Inflammatory macrophage (primary cell): ENCODE measurements at places on chromosomes 5 and 9.

GRCh38 chr5:122954719-122955118, 81.8 kb downstream of the PPIC start:
- no peak for DNase-seq

DNA sequence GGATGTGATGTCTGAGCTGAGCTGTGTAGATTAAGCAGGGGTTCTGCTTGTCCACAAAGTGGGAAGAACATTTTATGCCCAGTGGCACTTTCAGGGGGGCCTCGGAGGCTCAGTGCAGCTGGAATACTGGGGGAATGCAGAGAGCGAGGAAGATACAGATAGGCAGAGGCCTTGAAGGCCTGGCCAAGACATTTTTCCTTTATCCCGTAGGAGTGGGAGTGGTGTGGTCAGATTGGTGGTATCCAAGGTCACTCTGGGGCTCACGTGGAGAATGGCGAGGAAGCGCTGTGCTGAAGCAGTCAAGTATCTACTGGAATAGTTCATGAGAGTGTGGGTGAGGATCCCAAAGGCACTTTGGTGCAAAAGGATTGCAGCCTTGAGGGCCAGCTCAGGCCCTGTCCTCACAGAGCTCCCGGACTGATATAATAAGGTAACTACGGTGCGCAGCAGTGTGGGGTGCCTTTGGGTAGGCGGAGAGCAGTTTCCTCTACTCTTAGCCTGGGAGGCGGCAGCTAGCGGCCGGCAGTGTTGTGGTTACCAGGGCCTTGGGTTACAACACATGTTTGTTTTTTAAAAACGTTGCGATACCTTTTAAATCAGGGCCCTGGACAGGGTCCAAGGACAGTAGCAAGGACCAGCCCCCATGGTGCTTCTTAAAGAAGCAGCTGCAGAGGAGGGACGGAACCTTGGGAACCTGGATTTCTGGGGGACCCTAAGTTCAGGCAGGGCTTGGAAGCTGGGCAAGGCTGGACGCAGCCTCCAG, 10.8 kb upstream of the CCDC69 start:
- peak; percentile 71 for DNase-seq

DNA sequence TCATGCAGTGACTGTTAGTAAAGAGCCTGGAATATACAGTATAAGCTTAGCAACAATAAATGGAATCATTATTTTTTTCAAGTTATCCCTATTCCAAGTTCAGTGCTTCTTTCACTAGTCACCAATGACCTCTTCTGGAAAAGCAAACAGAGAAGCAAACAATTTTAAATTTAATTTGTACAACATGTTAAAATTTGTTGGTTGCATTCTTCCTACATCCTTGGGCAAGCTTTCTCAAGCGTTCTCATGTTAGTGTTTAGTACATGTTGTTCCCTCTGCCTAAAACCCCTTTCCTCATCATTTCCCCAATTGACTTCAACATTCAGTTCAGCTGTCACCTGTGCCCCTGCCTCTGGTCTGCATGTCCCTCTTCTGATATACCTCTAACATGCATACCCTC, 123.4 kb downstream of the SEC61B start:
- DNase-seq = no peak

- no peak for DNase-seq
Observed at GRCh38 chr9:20599195-20599594, 23.1 kb downstream of the MLLT3 start.

GRCh38 chr5:160039810-160040470, 31.0 kb downstream of the TTC1 start:
- DNase-seq = no peak

- no peak for DNase-seq
Observed at GRCh38 chr5:1754531-1755220, 45.0 kb downstream of the MRPL36 start.

- DNase-seq = no peak
Observed at GRCh38 chr5:16229357-16229940, 49.9 kb upstream of the MARCHF11 start.

DNA sequence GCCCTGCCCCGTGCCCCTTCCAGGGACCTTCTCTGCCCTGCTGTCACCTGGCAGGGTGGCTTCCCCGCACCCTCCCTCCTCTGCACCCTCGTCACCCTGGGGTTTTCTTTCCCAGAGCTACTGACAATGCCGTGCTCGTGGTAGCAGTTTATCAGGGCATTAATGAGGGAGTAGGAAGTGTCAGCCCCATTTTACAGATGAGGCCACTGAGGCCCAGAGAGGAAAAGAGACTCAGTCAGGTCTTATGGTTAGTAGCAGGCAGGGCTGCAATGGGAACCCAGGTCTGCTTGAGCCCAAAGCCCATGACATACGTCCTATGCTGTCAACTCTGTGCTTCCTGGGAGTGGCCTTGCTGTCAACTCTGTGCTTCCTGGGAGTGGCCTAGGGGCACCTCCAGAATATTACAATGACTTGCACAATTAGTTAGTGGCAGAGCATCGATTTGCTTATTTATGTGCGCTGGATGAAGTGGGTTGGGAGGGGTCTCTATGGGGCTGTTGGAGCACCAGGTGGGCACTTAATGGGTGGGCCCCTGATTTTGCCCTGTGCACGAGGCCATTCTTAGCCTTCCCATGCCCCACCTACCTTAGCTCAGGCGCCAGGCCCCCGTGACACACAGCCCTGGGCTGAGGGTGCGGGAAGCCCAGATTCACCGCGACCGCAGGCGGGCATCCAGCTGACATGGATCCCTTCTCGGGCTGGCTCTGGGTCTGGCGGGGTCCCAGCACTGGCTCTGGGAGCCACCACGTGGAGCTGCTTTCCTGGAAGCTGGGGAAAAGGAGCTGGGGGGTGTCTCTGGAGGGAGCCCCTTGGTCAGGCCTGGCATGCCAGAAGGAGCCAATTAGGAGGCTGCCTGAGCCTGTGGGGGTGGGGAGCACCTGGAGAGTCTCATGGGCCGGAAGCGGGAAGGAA, 82.0 kb upstream of the ORM1 start:
- no peak for DNase-seq

DNA sequence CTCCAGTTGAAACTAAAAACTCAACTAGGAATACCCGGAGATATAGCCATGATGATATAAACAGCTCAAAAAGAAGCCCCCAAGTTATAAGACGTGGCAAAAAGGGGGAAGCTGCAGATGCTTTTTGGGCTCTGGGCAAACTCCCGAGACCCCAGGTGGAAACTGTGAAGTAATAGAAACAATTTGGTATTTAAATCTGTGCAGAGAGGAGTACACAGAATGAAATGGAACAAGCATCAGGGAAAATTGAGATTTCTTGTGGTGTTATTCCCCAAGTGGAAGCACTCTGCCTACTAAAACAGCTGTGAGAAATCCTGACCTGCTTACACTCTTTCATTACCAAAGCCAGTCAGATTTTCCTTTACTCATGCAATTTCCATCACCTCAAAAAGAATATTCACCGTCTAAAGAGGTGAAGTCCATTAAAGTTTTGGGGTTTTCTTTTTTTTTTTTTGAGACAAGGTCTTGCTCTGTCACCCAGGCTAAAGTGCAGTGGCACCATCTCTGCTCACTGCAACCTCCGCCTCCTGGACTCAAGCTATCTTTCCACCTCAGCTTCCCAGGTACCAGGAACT, 23.5 kb downstream of the SAXO1 start:
- DNase-seq = no peak

DNA sequence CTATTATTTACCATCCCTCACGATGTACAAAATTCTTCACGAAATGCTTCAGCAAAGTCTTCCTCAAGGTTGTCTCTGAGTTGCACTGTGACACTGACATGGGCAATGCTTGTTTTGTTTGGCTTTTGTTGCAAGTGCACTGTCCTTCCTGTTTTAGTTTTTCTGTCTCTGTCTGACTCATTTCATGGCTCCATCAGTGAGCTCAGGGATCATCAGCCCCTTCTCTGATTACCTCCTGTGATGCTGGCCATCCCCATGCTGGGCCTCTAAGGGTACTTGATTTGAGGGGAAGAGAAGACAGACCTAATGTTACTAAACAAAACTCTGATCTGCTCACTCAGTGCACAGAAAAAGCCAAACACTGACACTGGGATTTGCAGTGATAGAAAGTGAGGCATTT, 37.6 kb upstream of the STX17 start:
- peak; percentile 12 for DNase-seq

DNA sequence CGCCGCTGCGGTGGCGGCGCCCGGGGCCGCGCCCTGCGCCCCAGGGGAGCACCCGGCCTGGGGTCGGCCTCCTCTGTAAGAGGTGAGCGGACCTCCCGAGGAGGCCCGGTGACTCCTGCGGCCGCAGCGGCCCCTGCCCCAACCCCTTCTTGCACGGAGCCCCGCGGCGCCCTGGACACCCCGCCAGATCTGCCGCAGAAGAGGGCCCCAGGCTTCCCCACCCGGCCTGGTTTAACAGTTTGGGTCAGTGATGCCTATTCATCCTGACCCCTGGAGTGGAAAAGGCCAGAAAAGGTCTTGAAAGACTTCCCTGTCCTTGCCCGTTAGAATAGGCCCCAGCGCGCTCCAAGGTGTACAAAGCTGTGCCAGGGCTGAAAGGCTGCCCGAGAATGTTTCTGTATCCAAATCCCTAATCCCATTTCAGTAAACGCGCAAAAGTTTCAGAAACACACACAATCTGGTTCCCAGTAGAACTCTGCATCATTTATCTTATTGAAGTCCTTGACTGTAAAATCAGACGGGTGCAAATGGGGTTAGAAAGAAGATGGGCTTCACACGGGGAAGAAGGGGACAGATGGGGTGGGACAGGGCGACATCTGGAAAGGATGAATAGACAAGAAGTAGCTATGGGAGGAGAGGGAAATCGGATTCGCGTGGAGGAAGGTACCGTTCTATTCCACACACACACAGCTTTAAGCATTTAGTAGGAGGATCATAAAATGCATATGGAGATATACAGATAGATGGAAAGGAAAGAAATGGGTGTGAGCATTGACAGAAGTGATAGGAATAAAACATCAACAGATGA, 1.1 kb upstream of the SSBP2 start:
- no peak for DNase-seq

- no peak for DNase-seq
Observed at GRCh38 chr5:94577466-94578245, 40.7 kb downstream of the KIAA0825 start.

DNA sequence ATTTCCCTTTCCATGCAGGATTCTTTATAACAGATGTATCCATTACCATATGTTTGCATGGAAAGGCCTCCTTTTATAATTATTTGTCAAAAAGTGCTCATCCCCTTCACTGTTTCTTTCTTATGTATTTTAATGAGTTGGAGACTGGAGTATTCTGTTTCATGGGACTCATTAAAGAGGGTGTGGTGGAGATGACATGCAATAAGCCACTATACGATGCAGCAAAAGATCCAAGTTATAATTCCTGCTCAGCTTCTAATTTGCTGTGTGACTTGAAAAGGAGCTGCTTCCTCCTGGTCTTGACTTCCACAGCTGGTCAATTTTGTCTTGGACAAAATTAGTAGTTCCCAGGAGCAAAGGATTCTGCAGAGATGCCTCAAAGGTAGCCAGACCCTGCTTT, 13.9 kb downstream of the SGCD start:
- no peak for DNase-seq

DNA sequence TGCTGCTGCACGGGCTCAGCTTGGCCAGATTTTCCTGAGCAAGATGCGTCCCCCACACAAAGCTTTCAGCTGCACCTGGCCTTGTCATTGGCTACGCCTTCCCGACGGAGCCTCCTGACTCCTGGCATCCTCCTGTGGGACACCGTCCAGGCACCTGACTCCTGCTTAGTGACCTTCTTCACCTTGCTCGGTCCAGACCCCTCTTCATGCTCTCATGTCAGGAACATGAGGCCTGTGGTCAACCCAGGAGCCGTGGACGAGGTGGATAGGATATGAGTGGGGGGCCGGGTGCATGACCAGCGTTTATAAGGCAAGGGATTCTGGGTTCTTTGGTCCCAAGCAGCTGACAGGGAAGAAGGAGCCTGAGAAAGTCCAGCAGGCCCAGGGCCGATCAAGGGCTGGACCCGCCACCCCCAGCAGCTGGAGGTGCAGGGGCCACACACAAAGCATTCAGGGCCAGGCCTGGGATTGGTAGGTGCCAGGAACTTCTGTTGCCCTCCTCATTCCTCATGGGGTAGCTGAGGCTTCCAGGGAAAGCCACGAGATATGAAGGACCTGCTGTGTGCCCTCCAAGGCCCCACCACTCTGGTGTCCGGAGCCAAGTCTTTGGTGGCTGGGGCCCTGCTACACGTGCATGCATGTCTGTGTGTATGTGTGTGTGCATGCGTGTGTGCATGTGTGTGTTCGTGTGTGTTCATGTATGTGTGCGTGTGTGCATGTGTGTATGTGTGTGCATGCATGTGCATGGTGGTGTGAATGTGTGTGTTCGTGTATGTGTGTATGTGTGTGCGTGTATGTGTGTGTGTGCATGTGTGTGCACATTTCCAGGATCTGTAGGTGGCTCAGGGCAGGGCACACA, 34.9 kb downstream of the SLC6A3 start:
- DNase-seq = no peak

- DNase-seq = no peak
Observed at GRCh38 chr9:7601739-7602138, 197.8 kb downstream of the DMAC1 start.

GRCh38 chr9:70578720-70579119, 164.3 kb upstream of the KLF9 start:
- DNase-seq = peak; percentile 2

GRCh38 chr5:78810098-78810920, 161.7 kb upstream of the LHFPL2 start:
- DNase-seq = no peak

- DNase-seq = no peak
Observed at GRCh38 chr9:37011530-37011929, 22.5 kb downstream of the PAX5 start.

DNA sequence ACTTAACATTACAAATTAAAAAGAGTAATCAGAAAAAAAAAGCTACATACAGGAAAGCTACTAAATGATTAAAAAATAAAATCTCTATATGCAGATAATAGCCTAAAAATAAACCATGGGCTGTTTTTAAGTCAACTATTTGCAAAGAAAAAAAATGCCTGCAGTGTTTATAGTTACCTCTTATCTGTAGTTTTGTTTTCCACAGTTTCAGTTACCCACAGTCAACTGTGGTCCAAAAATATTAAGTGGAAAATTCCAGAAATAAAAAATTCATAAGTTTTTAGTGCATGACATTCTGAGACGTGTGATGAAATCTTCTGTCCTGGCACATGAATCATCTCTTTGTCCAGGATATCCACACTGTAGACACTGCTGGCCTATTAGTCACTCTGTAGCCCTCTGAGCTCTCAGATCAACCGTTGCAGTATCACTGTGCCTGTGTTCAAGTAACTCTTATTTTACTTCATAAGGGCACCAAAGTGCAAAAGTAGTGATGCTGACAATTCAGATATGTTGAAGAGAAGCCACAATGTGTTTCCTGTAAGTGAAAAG, 59.2 kb downstream of the PRELID2 start:
- DNase-seq = peak; percentile 18

- no peak for DNase-seq
Observed at GRCh38 chr5:93208141-93208751, 372.8 kb downstream of the NR2F1-AS1 start.

DNA sequence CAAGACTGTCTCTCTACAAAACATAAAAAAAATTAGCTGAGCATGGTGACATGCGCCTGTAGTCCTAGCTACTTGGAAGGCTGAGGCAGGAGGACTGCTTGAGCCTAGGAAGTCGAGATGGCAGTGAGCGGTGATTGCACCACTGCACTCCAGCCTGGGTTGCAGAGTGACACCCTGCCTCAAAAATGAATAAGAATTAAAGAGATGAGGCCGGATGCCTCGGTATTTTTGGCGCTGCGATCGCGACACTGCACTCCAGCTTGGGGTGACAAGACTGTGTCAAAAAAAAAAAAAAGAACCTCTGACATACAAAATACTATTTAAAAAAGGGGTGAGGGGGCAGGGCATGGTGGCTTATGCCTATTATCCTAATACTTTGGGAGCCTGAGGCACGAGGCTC, 7.3 kb downstream of the GPBP1 start:
- no peak for DNase-seq
